ENCODE measurements at places on chromosomes 1 and 21.

GRCh38 chr1:214551436-214552173, at the start of gene PTPN14:
Gene PTPN14, minus strand, starts transcription at chr1:214551602. Its CDS starts 86,799 bp downstream, at chr1:214464803.
- peak; percentile 88 for DNase-seq

DNA sequence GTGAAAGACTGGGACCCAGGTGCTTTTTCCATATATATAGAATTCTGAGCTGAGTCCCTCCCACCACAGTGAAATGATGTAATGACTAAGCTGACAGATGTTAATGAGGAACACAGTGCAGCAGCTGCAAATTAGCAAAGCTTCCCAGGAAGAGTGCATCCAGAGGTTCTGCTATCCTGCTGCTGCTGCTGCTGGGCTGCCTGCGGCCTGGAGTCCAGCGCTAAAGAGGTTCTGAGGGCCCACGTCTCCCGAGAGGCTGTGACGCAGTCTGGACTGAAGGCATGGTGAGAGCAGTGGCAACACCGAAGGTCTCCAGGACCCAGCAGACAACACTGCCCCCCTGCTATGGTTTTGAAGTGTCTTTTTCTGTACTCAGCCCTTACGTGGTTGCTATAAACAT, 63.9 kb downstream of the URB2 start:
- no peak for DNase-seq

- no peak for DNase-seq
Measured at GRCh38 chr1:68157416-68157815, 74.9 kb downstream of the WLS start.

DNA sequence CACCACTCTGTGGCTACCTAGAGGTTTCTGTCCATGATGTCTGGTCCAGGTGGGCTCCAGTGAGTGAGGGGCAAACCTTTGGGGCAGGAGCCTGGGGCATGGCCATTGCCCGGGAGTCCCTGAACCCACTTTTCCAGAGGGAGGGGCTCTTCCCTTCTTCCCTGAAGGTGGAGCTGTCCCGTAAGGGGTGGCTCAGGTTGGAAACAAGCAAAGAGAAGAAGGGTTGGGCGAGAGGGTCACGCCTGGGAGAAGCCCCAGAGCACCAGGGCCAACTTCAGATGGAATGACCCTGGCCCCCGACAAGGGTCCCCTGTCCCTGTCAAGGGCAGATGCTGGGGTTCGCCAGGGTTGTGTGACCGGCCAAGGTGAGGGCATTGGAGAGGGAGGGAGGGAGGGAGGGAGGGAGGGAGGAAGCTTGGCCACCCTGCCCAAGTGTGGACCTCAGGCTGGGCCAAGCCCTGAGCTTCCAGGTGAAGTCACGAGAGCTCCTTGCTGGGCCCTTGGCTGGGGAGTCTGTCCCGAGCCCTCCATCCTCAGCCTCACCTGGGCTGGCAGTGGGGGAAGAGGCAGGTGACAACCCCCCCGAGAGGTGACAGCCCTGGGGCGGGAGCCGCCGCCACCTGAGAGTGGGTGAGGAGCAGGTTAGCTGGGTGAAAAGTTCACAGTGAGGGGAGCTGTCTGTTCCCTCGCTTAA, 69.6 kb downstream of the DHRS3 start:
- no peak for DNase-seq

DNA sequence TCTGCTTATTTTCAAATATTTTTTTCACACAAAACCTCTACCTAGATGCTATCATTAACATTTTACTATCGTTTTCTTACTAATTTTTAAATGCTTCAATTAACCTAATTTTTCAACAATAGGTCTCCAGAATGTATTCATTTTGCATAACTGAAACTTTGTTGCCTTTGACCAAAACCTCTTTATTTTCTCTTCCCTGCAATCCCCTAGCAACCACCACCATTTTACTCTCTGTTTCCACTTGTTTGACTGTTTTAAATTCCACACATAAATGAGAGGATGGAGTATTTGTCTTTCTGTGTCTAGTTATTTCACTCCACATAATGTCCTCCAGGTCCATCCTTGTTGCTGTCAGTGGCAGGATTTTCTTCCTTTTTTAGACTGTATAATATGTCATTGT, 9.5 kb upstream of the F13B start:
- DNase-seq = no peak

- DNase-seq = no peak
Measured at GRCh38 chr1:54156201-54156600, 3.4 kb upstream of the CDCP2 start.

- DNase-seq = no peak
Measured at GRCh38 chr1:177979272-177979671, 9.4 kb upstream of the SEC16B start.

DNA sequence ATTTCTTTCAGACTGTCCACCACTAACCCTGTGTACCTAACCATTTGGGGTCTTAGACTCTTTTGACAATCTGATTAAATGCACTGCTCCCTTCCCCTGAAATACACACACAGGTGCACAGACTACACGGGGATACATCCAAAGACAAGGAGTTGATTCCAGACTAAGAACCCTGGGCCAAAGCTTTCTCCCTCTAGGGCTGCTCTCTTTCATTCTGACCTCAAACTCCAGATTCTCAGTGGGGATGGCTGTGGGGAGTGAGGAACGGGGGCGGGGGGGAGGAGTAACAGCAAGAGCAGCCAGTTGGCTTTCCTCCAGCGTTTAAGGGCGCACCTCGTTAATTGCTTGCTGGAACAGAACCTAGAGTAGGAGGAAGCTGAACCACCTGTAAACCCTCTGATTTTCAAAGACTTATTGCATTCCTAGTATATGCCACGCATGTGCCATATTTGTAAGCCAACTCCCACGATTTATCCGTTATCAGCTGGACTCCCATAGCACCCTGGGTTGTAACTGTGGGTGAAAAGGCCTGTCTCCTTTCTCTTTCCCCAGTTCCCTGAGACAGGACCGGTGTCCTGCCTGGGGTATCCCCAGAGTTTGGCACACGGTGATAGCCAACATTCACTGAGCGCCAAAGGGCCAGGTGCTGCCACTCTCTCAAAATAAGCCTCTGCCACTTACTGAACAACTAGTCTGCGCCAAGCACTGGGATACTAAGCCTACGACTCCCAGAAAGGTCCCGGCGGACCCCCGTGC, 920 bp downstream of the MTHFR start:
- peak; percentile 15 for DNase-seq

All from D341Med (cell line).